ENCODE measurements at places on chromosomes 5 and 9.
A peak's percentile ranks its signal among the peaks of the same experiment; 100 is the strongest.

DNA sequence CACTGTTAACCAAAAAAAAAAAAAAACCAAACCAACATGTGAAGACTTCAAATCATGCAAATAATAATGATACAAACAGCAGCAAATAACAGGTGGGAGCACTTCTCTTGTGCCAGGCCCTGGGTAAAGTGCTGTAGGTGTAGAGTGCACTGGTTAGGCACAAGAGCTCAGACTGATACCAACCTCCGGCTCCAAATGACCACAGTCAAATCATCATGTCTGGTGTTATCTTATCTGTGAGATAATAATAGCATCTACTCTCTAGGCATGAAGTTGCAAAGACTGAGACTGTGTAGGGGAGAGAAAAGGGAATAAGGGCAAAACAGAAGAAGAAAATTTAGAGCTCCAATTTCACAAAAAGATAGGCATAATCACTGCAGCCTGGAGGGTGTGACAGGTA lies 159.5 kb downstream of the ARL15 start:
- DNase-seq: no peak

DNA sequence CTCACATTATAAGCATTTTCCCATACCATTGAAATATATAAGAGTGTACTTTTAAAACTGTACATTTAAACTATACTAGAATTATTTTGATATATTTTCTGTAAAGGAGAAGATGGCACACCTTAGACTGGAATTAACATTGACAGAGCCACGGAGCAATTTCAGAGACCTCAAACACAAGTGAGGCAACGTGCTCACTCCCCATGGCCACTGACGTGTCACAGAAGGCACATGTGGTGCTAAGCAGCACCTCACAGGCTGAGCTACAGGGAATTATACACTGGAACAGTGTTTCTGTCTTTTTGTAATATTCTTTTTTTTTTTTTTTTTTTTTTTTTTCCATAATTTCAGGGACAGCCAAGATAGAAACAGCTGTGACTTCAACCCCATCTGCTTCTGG lies 66.5 kb downstream of the NUP214 start:
- no peak for DNase-seq

DNA sequence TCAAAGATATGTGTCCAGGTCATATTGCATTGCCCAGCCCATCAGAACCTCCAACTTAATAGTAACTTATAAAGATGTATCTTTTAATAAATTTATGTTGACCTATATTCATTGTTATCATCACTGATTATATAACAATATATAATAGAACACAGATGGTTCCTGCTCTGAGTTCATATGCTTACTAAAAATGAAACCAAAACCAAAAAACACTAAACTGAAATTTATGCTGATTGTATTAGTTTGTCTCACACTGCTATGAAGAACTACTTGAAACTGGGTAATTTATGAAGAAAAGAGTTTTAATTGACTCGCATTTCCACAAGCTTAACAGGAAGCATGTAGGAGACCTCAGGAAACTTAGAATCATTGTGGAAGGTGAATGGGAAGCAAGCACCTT lies 462.5 kb upstream of the TYRP1 start:
- no peak for DNase-seq

DNA sequence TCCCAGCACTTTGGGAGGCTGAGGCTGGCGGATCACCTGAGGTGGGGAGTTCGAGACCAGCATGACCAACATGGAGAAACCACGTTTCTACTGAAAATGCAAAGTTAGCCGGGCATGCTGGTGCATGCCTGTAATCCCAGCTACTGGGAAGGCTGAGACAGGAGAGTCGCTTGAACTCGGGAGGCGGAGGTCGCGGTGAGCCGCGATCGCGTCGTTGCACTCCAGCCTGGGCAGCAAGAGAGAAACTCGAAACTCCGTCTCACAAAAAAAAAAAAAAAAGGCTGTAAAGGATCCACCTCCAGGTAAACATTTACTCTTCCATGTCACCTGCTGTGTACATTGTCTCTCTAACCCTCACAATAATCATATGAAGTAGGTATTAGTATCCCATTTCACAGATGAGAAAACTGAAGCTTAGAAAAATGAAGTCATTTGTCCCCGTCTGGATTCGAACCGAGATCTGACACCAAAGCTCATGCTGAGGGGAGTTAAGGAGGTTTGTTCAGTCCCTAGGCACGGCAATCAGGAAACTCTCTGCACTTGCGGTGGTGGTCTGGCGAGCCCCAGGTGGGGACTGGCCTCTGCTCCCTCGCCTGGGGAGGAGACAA lies 494 bp upstream of the DOCK2 start:
- DNase-seq: no peak

DNA sequence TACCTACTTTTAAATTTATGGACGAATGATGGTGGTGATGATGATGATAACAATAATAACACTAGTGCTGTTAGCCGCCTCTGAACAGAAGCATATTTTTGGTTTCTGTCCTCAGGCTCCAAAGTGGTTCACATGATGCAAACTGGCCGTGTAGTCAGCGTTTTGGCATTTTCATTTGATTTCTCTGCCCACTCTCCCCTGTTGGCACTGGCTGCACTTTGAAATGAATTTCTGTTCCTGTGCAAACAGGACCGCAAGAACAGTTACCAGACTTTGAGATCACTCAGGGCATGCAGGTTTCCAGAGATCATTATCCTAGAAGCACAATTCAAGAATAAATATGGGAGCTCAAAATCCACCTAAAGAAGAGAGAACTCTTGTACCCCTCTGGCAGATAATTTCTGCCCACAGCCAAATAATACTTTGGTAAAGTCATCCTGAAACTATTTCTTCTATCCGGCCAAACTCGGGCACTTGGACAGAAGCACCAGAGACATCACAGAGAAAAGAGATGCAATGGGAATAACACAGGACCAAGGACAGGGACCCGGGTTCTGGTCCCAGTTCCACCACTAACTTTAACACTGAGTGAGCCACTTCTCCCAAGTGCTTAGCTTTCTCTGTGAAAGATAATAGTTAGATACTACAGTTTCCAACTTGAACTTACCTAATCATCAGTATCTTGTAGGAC lies 201.7 kb upstream of the PTGER4 start:
- DNase-seq: no peak

DNA sequence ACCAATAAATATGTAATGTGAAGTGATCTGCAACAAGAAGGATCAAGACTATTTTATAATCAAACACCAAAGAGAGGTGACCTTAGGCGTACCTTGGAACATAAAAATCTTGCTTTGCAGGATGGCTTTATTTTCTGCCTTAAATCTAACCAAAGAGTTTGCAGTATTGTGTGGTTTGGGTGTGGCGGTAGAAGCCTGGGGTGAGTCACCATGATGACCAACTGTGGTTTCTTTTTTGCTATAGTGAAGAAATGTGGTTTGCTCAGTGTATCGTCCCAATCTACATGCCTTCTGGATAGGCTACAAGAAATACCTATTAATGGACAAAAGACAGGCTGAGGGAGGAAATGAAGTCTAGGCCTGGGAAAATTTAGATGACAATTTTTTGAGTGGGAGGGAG lies 5.1 kb upstream of the CAST start:
- no peak for DNase-seq

DNA sequence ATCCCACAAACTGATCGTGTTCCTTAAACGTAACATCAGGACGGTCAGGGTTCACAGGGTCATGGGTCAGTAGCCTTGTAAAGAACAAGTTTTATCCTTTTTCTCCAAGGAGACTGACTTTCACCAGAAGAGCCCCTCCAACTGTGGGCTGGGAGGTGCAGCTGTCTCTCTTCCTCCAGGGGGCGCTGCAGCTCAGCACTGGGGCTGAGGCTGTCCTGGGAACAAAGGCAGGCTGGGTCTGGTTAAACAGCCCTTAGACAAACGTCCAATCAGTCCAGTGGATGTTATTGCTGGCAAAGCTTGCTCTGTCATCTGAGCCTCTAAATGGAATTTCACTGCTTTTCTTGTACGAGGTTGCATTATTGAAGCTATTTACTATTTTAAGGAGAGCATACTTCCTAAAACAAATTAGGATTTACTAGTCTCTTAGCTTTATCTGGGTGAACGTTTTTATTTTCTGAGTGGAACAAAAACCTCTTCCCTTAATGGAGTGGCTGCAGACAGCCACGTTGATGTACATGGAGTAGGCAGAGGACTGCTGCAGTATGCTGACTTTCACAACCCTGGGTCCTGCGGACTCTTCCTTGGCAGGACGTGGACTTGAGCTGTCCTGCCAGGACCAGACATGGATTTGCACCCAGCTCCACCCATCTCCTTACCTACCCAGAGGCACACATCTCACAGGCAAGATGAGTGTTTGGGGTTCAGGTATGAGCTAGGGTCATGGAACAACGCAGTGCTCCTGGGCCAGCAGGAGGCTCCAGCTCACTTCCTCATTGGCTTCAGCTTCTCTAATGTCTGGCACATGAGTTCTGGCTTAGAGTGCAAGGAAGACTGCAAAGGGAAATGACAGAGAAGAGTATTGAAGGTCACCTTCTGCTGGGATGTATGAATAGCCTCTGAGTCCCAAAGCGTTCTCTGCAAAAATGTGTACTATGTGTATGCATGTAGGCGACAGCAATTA lies 7.8 kb downstream of the EXOSC2 start:
- peak; percentile 60 for DNase-seq

DNA sequence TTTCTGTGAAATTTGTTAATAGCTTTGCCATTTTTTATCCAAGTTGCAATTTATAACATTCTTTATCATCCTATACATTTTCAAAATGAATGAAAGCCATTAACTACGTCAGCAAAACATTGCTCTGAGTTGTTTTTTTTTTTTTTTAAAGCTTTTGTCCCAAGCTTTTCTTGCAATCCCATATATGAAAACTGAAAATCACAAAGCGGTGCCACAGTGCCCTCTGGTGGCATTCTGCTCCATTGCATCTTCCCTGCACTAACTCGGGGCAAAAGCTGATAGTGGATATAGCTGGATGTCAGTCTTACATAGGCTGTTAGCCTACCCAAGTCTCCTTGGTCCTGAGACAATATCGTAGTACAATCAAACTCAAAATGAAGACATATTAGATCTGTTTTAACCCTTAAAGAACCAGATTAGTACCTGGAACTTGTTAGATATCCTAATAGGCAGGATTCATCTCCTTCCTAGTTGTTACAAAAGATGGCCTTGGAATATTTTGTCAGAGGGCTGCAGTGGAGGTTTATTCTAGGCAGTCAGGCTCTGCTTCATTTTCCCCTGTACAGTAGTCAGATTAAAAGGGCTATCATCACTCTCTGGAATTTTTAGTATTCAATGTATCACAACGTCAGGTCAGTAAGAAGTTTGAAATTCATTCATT lies 669.9 kb downstream of the PTPRD start:
- peak; percentile 2 for DNase-seq

Measured in stimulated activated CD8-positive, alpha-beta memory T cell treated with anti-CD3 and anti-CD28 coated beads, Interleukin-7, amount 100 ng/mL, for 1 hour (primary cell).